ENCODE measurements at places on chromosomes 1 and 21.

DNA sequence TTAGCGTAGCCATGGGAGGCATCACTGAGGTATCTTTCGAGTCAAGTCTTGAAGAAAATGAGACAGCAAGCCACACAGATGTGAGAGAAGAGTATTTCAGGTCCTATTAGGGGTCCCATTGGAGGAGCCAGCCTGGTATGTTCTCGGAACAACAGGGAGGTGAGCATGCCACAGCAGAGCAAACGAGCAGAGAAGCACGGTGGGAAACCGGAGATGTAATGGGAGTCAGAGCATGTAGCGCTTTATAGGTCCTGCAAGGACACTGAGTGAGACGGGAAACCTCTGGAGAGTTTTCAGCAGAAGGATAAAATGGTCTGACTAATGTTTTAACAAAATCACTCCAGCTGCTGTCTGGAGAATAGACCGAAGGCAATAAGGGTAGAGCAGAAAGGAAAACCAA is 15.9 kb downstream of the H3-3A start:
- no peak for DNase-seq

DNA sequence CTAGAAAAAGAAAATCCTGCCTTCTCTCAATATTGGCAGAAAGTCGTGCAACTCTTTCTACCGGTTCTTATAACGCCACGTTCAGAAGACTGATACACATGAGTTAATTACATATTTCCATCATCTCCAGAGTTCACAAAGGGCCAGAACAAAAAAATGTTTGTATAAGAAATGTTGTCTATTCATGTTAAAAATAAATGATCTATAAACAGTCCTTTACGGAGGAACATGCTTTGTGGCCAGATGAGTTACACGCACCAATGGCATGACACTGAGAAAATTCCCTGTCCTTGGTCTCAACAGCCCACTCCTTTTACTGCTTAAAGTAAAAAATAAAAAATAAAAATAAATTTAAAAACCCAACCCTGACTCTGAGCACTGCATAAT is 29.5 kb downstream of the C2CD2 start:
- no peak for DNase-seq

GRCh38 chr1:78718566-78718965 is 68.9 kb downstream of the IFI44 start:
- no peak for DNase-seq

GRCh38 chr1:174723816-174724215 is 275.9 kb upstream of the CACYBP start:
- DNase-seq = no peak

DNA sequence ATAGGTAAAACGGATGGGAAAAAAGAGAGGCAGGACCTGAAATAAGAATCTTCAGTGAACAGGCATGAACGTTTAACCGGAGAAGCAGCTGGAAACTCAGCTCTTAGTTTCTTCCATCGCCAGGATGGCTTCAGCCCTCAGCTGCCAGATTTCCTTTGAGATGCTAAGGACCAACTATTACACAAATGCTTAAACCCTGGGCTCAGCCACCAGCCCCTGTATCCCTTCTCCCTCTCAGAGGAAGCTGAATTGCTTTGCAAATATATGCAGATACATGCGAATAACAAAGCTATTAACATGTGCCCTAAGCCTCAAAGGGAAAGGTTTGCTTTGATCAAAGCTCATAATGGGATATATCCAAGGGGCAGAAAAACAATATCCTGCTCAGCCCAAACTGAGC is 515.1 kb downstream of the OMA1 start:
- no peak for DNase-seq

- DNase-seq = no peak
Measured at GRCh38 chr1:13661539-13661938, 38.4 kb upstream of the PRDM2 start.

GRCh38 chr1:160063176-160063575 is 6.8 kb downstream of the KCNJ10 start:
- DNase-seq = no peak
